ENCODE measurements at places on chromosomes 4 and X.

GRCh38 chr4:80367737-80368136, 32.2 kb downstream of the CFAP299 start:
- no peak for DNase-seq

DNA sequence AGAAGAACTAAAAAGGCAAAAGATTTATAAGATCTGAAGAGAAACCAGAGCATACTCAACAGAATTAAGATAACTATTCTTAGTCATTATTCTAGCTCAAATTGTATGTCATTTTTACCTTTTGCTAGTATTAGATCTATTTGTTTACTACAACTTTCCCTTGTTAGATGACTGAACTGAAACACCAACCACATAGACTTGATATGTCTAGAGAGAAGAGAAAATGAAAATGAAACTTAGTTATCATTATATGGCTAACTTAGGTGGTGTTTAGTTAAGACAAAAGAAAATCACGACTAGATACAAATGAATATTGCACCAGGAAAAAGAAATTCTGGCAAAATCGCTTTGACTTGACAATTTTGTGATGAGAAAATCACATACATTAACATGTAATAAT, 690.8 kb downstream of the PCDH18 start:
- DNase-seq: no peak

DNA sequence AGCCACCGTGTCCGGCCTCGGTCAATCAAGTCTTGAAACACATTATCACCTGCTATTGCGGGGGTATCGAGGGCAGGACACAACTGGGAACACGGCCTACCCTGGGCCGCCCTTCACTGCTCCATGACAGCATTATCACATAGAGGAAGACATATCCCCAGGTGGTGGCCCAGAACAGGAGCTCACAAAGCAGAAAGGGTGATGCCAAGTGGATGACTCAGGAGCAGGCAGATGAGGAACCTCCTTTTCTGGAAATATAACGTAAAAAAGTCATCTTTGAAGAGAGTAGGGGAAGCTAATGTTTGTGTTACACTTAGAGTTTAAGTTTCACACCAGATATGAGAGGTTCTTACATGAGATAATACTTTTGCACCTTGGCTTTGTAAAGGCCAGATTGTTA, 5.3 kb upstream of the SUPT20HL1 start:
- DNase-seq: no peak

GRCh38 chrX:129318375-129318774, 204.9 kb downstream of the SMARCA1 start:
- DNase-seq: peak; percentile 8

GRCh38 chr4:121112530-121112929, 40.2 kb upstream of the NDNF start:
- DNase-seq: no peak

GRCh38 chrX:134013092-134013497, 27.7 kb upstream of the GPC3 start:
- DNase-seq: no peak

DNA sequence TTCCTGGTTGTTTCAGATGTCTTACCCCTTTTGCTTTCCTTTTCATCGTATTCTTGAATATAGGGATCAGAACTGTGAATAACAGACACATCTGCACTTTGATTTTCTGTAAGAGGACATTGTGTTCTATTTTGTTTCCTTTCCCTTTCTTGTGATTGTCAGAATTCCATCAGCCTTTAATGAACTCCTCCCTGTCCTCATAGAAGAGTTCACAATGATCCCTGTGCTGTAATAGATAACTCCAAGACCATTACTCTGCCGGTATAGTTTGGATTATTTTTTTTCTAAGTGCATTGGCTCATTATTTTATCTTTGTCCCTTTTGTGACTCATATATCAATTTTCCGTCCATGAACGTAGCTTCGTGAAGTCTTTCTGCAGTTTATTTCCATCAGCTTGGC, 59.7 kb upstream of the PRDM8 start:
- no peak for DNase-seq

GRCh38 chrX:135393051-135393450, 28.7 kb upstream of the SMIM10L2A start:
- no peak for DNase-seq

GRCh38 chr4:70996018-70996360, 2.5 kb downstream of the DCK start:
- DNase-seq: no peak

- DNase-seq: no peak
These were observed 25.1 kb downstream of the DDX60 start for GRCh38 chr4:168293386-168293975.

DNA sequence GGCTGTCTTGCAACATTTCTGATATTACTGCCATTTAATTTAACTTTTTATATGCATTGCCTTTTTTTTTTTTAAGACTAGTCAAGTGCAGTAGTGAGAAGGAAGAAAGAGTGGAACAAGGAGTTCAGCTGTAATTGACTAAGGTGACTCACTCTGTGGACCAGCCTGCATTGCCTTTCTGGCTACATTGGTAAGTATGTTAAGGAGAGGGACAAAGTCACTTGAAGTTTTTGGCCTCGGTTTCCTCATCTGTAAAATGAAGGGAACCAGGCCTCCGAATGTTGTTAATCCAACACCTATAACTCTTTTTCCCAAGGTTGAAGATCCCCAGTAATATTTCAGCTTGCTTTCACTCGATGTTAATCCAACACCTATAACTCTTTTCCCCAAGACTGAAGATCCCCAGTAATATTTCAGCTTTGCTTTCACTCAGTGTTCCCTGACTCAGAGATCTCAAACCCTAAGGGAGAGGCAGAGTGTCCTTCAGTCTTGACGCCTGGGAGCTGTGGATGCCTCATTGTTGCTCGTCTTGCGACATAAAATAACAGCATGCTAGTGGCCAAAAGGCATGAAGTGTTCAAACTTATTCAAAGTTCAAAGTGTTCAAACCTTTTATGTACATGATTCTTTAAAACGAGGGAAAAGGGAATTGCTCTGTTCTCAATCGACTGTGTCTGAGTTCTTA, 102.0 kb downstream of the SORBS2 start:
- no peak for DNase-seq

- DNase-seq: no peak
These were observed 21.5 kb downstream of the DNAAF6 start for GRCh38 chrX:107227780-107228485.

GRCh38 chrX:65987811-65988210, 52.1 kb downstream of the VSIG4 start:
- no peak for DNase-seq

DNA sequence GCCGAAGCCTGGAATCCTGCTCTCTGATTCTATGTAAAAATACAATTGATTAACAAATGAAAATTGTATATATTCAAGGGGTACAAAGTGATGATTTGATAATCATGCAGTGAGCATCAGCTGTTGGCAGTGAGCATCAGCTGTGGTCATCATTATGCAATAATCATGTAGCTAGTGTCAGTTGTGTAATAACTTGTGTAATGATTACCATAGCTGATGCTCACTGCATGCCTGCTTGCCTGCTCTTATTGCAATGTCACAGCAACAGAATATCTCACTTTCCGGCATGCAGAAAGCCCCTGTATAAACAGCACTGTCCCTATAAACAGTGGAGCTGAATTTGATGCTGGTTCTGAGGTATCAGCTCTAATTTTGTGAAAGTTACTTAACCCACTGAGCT, 46.8 kb downstream of the SULT1B1 start:
- DNase-seq: no peak

- no peak for DNase-seq
These were observed 40.0 kb upstream of the TEX13A start for GRCh38 chrX:105260291-105261043.

DNA sequence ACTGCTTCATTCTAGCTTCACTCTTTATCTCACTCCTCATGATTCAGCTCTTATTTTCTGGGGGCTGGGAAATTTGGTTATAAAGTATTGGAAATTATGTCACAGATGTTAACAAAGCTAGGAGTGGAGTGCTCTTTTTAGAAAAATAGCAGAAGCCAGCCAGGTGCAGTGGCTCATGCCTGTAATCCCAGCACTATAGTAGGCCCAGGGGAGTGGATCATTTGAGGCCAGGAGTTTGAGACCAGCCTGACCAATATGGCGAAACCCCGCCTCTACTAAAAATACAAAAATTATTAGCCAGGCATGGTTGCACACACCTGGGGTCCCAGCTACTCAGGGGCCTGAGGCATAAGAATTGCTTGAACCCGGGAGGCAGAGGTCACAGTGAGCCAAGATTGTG, 97.2 kb upstream of the GUCY1A1 start:
- DNase-seq: no peak

DNA sequence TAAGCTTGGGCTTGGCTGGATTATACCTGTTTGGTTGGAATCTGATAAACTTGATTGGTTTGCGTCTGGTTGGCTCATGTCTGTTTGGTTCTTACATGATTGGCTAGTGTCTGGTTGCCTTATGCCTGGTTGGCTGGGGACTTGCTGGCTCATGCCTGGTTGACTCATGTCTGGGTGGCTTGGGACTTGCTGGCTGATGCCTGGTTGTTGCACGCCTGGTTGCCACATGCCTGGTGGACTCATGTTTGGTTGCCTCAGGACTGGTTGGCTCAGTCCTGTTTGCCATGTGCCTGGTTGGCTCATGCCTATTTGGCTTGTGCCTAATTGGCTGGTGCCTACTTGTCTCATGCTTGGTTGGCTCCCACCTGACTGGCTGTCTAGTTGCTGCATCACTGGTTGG, 104.5 kb downstream of the APOOL start:
- DNase-seq: no peak

DNA sequence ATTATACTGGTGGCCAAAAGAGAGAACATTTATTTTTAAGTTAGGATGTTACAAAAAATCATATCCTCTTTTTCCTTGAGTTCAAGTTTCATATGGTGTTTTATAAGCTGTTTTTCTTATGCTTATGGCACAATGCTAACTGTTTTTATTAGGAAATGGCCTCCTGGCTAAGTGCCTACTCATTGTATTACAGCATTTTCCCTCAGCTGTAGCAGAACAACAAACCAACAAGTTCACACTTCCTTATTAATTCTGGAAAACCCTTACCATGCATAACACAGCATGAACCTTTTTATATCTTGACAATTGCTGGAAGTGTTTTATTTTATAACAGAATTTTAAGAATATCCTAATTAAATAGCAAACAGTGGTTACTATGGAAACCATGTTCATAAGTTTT, 165.8 kb downstream of the GASK1B start:
- DNase-seq: no peak

DNA sequence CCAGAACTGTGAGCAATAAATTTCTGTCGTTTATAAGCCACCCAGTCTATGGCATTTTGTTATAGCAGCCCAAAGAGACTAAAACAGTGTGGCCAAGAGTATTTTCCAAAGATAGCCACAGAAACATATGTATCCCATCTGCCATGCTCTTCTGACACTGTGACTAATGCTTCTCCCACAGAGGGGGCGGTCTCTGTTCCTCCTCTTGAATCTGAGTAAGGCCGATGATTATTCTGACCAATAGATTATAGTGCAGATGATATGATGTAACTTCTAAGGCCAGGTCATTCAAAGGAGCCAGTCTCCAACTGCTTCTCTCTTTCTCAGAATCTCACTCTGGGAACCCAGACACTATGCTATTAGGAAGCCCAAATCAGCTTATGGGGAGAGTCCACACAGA, 570.7 kb downstream of the BCOR start:
- no peak for DNase-seq

- DNase-seq: no peak
These were observed 67.8 kb downstream of the NBDY start for GRCh38 chrX:56796641-56797395.

DNA sequence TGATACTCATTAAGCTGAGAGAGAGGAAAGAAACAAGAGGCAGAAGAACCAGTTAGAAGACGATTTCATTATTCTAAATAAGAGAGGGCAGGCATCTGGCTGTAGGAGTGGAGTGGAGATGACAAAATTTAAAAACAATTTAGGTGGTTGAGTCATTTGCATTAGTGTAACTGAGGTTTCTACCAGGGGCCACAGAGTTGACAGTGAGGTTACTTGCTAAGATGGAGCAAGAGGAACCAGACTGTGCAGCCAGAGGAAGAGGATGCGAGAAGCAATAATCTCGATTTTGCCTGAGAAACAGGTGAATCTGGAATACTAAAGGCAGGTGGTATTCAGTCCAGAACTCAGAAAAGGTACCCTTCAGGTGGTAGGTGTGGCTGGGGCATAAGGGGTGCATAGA, 491.9 kb downstream of the MID1IP1 start:
- DNase-seq: no peak

DNA sequence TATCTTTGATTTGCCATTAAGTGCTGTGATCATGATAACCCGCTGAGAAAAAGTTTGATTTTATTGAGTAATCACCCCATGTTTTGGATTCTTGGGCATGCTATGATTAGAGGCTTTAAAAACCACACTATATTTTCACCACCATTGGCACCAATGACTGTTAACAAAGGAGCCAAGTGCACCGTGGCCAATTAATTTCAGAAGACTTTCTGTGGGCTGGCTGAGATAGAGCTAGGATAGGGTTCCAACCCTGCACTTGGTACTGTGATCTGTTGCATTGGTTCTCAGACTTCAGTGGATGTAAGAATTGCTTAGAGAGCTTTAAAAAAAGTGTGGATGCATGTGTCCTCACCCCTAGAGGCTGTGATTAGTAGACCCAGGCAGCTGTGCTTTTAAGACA, 32.4 kb downstream of the OCRL start:
- no peak for DNase-seq

DNA sequence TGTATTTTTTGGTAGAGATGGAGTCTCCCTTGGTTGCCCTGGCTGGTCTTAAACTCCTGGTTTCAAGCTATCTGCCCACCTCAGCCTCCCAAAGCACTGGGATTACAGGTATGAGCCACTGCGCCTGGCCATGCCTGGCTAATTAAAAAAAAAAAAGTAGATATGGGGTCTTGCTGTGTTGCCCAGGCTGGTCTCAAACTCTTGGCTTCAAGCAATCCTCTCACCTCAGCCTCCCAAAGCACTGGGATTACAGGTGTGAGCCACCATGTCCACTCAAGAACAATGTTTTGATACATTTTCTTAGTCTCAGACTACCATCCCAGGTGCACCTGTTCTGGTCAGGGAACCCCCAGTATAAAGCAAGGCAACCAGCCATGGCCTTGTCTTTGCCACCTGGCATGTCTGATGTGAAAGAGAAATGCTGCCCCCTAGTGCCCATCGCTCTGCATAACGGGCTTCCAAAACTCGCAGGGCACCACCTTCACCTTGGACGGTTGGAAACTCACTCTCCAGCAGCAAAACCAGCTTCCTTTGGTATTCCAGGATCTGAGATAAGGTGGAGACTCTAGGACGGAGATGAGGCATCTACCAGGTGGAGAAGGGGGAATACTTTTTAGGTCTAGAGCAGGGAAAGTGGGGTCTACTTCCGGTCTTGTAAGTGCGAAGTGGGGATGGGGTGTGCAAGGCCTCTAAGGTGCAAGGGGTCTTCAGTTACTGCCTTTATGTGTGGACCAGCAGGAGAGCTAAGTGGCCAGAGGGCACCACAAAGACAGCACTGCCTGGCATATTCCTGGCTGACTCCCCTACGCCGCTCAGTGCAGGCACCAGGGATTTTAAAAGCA, 47.7 kb upstream of the AFAP1 start:
- peak; percentile 85 for DNase-seq

- no peak for DNase-seq
These were observed 4.4 kb downstream of the RBPJ start for GRCh38 chr4:26325191-26325590.

DNA sequence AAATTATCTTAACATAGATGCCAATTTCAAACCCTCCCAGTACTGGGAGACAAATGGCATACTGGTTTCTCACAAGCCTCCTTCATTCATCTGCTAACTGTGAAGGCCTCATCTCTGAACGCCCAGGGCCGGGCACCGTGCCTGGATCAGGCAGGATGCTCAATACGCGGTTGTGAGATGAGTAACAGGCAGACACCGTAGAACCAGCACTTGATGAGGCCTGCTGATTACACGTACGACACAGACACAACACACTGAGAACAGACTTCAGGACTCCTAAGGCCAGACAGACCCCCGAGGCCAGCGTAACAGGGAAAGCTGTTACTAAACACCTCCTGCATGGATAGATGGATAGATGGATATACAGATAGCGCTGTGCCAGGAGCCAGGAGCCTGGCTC, 154.6 kb downstream of the AFAP1 start:
- no peak for DNase-seq

Measured in D341Med (cell line).